AG08395 (cell line): ENCODE measurements at places on chromosomes 12 and 14.

DNA sequence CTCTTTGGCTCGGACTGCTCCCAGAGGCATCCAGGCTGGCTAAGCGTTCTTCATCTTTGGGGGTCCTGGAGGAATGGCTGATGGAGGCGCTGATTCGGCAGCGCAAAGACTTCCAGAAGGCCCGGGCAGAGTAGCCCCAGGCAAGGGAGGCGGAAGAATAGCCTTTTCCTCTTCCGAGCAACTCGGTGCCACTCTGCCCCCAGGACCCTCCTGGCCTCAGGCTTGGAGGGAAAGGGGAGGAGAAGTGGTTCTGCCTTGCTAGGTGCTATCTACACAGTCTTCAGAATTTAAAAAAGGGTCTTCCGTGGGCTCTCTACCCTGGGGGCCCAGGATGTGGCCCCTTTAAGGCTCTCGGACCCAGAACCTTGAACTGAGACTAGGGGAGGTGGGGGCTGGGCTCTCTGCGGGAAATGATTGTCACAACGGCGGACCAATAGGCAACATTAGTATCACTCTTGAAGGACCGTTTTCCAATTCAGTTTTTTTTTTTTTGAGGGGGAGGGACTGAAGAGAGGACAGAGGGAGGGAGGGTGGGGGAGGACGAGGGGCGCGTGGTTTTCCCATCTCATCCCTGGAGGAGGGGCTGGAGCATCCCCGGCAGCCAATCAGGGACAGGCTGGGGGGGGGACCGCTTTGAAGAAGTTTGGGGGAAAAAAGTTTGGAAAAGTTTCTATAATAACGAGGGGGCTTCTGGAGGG lies at the start of gene NFATC4:
Gene NFATC4 (plus strand): TSS at position 671 of the 698 bp plus-strand sequence. CDS start 157 bp downstream, outside the sequence.
- DNase-seq, result peak; percentile 92

- DNase-seq, result no peak
These were observed 66.0 kb upstream of the NRXN3 start for GRCh38 chr14:78104160-78104559.

DNA sequence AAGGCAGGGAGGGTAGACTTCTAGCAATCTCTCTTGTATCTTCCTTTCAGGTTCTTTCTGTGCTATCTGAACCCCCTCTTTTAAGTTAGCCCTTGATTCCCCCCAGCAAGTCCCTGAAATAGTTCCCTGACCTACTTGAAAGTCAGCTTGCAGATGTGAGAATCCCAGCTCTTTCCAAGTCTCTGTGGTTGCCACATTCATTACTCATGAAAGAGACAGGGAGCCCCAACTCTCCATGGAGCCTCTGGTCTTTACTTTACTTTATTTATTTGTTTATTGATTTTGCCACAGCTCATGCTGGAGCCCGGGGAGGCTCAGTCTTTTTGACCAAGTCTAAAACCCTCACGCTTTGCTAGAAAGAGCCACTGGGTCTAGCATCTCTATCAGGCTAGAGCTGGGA lies 193.6 kb upstream of the FAR2 start:
- DNase-seq, result peak; percentile 31

GRCh38 chr14:23735394-23735793 lies 99.2 kb downstream of the DHRS2 start:
- DNase-seq, result no peak

DNA sequence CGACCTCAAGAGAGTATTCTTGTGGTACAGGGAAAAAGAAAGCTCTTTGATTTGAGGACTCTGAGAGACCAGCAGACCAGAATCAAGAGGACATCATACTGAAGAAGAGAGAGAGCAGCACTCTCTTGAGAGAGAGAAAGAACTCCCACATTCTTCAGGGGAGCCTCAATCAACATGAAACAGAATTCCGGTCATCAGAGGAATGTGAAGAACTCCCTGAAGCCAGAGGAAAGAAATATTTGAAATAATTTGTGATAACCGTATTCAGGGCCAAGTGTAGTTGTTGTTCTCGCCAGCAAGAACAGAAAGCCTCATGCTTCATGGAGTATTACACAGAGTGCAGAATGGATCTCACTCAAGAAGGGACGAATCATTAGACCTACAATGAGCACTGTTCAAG lies 363.8 kb upstream of the TMEM132C start:
- peak; percentile 55 for DNase-seq

GRCh38 chr12:14950982-14951746 lies 10.2 kb downstream of the ARHGDIB start:
- DNase-seq, result no peak

- DNase-seq, result no peak
These were observed 108.3 kb downstream of the SLC15A4 start for GRCh38 chr12:128715485-128715884.

DNA sequence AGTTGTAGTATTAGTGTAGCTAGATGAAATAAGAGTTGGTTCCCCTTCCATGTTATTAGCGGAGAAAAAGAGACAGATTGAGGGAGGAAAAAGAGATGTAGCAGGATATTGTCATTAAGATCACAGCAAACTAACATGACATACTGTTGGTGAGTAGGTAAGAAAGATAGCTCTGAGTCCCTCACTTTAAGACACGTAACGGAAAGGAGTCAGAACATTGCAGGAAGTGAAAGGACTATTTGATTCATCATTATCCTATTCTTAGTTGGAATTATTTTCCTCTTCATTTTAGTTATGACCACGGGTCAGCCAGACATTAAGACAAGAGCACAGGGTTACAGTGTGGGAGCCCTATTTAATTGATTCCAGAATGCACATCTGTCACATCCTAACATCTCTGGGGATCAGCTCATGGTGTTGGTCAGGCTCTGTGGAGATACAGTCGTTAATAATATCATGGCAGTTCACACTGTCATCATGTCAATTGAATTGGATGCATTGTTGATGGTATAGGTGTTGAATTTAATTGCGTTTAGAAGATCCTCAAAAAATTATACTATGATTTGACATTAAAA lies 55.0 kb downstream of the TMX1 start:
- no peak for DNase-seq

GRCh38 chr14:101965770-101966722 lies 1.7 kb downstream of the DYNC1H1 start:
- DNase-seq, result no peak

DNA sequence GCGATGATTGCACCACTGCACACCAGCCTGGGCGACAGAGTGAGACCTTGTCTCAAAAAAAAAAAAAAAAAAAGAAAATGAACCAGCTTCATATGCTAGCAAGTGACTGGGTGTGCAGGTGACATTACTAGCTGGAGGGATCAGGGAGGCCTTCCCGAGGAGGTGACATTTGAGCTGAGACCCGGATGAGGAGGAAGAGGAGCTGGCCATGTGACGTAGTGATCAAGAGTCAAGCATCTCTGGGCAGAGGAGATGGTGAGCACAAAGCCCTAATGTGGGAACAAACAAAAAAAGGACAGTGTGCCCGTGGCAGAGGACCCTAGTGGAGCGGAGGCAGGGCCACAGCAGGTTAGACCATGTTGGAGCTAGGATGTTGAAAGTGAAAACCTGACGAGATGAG lies 3.5 kb upstream of the PTPN6 start:
- DNase-seq, result no peak

- DNase-seq, result no peak
These were observed 268.6 kb upstream of the CRY1 start for GRCh38 chr12:107361970-107362369.

GRCh38 chr12:42483521-42483790 lies 106.1 kb downstream of the PRICKLE1 start:
- no peak for DNase-seq

DNA sequence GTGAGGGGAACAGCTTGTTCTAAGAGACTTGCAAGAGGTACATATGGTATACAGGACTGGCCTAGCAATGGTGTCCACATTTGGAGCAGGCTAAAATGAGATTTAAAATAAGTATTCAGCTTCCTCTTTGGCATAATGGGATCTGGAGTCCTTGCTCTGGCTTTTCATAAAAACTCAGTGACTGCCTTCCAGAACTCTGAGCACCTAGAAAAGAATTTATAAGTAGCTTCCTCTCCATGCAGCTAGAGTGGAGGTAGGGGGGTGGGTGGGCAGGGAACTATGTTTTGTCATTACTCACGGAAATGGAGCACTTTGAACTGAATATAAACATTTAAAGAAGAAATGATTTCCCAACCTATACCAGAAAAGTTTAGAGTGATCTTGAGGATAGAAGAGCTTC lies 3.3 kb upstream of the C12orf71 start:
- no peak for DNase-seq

- no peak for DNase-seq
These were observed 71.8 kb upstream of the TMX1 start for GRCh38 chr14:51168215-51168613.

GRCh38 chr14:22417914-22418313 lies 171.1 kb downstream of the DAD1 start:
- no peak for DNase-seq

GRCh38 chr14:67622675-67623074 lies 3.0 kb downstream of the ARG2 start:
- DNase-seq, result peak; percentile 79

GRCh38 chr12:117587631-117588287 lies 226.3 kb upstream of the NOS1 start:
- peak; percentile 67 for DNase-seq

DNA sequence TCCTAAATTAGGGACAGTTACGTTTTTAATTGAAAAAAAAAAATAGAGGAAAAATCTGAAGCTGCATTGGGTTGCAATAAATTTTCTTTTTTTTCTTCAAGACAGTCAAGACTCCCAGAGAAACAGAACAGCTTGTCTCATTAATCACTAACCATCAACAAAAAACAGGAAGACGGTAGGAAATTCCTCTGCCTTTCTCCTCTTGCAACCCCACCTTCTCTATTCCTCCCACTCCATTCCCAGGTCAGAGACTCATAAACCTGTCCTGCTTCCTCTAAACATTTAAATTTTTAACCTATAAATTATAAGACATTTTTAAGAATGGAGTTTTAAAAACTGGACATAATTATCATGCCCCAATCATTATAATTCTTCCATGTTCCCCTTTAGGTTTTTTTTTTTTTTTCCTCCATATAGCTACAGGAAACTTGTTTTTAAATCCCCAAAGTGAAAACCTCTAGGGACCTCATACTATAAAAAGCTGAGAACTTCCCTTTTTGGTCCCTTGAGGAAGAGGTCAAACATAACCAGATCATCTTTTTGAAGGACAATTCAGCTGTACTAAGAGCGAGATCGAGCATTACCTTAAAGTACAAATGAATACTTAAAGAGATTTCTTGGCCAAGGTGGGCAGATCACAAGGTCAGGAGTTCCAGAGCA lies 36.0 kb downstream of the CPM start:
- DNase-seq, result no peak

DNA sequence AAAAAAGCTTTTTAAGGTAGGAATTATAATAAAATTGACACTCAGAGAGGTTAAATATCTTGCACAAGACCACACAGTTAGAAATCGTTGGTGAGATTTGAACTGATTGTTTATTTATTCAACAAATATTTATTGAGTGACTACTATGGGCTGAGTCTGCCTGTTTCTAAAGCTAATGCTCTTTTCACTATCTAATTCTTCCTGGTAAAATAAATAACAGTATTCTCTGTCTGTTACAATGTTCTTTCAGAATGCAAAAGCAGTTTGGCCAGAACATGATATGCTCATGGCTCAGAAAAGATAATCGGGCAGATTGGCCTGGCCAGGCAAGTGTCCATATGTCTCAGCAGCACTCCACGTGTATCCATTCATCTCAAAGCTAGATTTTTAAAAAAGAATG lies 82.0 kb downstream of the BTG1 start:
- DNase-seq, result no peak

DNA sequence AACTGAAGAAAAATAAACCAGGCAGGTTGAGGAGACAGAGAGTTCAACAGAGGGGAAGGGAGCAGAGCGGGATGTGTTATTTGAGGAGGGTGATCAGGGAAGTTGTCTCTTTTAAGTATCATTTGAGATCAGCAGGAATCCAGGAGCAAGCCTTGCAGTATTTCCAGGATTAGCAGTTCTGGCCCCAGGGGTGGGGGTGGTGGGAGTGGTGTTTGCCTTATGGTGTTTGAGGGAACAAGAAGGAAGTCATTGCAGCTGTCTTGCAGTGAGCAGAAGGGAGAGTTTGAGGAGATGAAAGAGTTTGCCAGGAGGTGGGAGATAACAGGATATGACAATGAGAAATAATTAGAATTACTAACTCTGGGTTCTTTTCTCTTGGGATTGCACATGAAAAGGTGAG lies 418.6 kb downstream of the NELL2 start:
- no peak for DNase-seq

DNA sequence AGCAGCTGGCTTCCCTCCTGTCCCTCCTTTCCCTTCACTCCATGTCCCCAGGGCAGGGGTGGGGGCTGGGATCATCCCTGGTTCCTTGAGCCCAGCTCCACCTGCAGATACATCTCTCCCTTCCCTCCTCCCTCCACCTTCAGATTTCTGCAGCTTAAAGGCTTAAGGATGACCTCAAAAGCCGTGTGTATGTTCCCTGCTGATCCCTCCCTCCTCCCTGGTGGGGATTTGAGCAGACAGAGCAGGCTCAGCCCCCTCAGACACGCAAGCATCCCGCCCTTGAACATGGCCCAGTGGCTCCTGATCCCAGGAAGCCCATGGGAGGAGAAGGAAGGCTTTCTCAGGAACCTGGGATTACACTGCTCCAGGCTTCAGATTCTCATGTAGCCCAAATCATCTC lies 82.9 kb upstream of the RIN3 start:
- no peak for DNase-seq

DNA sequence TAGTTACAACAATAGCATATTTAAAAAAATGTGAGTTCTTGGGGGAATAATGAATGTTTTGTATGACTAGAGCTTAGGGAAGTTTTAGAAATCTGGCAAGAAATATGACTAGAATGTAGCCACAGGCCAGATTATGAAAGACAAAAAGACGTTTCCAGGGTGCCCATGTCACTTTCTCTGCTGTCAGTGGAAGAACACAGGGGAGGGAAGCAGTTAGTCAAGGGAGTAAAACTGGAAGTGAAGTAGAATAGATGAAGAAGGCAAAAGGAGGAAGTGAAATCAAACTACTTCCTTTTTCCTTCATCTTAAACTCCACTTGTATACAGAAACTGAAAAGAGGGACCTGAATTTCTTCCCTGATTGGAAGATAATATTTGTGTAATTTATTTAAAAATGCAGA lies 81.2 kb upstream of the ATP2B1 start:
- peak; percentile 25 for DNase-seq

GRCh38 chr12:76422543-76423438 lies 74.6 kb upstream of the BBS10 start:
- peak; percentile 4 for DNase-seq

DNA sequence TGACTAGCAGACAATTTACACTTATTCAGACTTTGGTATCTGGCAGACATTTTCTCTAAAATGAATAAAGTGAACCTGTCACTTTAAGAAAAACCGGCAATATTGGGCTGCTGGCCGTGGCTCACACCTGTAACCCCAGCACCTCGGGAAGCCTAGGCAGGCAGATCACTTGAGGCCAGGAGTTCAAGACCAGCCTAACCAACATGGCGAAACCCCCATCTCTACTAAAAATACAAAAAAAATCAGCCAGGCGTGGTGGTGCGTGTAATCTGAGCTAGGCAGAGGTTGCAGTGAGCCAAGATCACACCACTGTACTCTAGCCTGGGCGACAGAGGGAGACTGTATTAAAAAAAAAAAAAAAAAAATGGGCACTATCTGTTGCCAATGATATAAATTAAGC lies 11.5 kb downstream of the DUSP16 start:
- no peak for DNase-seq

GRCh38 chr14:100669468-100669867 lies 57.2 kb upstream of the DLK1 start:
- no peak for DNase-seq

GRCh38 chr14:90543876-90544275 lies 147.0 kb downstream of the CALM1 start:
- DNase-seq, result no peak

- DNase-seq, result no peak
These were observed 106.6 kb upstream of the NCOR2 start for GRCh38 chr12:124673801-124674617.

GRCh38 chr14:56975521-56975920 lies 165.2 kb upstream of the OTX2 start:
- no peak for DNase-seq
